ENCODE measurements at places on chromosomes 11 and 22.

DNA sequence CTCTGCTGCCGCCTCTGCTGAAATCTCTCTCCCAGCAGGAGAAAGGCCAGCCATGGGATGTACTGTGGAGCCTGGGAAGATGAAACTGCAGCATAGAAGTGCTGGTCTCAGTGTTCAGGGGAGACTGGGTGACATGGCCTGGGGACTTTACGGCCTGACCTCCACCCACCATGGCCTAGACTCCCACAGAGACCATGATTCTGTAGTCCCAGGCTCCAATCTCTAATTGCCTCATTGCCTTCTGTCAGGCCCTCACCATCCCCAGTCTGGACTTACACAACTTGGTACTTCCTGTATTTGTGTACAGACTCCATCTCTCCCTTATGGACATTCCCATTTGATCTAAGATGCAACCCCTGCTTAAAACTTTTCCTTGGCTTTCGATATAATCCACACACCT is 43.1 kb downstream of the TRAF6 start:
- DNase-seq, result no peak

DNA sequence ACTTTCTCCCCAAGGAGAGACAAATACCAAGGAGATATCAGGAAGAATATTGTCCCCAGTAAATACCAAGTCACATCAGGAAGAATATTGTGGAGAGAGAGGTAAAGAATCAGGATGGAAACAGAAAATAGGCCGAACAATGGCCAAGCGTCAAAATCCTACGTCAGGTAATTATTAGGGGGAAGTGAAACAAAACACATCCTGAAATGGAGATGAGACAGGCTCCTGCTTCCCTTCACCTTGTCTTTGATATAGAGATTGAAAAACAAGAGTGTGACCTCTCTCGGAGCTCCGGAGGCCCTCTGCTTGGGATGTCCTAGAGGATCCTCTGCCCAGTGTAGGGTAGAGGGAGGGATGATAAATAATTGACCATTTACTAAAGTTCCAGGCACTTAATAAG is 27.4 kb upstream of the IZUMO1R start:
- DNase-seq, result no peak

- no peak for DNase-seq
Observed at GRCh38 chr11:60933416-60934123, 9.3 kb downstream of the TMEM132A start.

DNA sequence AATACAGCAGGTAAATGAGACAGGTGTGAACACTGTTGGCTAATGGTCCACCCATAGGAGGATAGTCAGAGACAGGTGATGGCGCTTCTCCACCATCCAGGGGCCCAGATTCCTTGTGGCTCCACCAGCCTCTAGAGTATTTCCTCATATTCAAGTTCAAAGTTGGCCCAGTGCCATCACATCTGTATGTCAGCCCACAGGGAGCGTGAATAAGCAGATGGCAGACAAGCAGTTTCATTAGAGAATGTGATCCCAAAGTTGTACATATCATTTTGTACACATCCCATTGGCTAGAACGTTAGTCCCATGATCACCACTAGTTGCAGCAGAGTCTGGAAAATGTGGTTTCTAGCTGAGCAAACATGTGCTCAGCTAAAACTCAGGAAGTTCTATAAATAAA is 11.0 kb upstream of the CWF19L2 start:
- DNase-seq, result no peak

- DNase-seq, result no peak
Observed at GRCh38 chr22:19051381-19052072, 70.7 kb downstream of the DGCR2 start.

DNA sequence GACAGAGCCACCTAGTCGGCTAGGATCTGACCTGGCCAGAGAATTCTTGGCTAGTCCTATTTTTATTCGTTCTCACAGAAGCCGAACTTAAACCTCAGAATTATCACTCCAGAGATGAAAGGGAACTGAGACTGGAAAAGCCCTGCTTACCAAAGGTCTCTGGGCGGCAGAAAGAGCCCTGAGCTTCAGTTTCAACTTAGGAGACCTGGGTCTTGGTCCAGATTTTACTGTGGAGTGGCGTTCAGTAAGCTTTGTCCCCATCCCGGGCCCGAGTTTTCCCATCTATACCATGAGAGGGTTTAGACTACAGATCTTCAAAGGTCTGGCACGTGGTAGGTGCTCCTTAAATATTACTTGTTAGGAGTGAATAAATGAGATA is 516 bp downstream of the NEU3 start:
- no peak for DNase-seq

DNA sequence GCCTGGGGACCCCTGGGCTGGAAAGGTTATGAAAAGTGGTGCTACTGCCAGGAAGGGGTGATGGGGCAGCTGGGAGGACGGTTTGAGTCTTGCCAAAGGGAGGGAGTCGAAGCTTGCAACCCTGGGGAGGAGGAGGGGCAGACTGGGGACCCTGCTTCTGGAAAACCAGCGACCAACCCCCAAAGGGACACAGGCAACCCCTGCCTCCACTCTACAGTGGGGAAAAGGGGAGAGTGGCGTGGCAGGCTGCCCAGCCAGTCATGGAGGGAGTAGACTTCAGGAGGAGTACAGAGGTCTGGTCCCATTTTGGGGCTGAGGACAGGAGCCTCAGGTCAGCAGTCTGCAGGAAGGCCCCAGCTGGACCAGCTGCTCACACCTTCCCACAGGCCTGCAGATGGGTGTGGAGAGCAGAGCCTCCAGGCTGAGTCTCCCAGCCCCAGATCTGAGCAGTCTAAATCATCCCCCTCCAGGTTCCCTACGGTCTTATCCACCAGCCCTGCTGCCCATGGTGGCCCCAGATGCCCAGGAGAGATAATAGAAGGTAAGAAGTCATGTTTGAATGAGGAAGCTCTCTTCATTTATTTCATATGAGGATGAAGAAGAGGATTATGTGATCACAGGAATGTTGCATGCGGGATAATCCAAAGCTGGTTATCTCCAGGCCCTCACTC is 3.3 kb downstream of the DDT start:
- no peak for DNase-seq

DNA sequence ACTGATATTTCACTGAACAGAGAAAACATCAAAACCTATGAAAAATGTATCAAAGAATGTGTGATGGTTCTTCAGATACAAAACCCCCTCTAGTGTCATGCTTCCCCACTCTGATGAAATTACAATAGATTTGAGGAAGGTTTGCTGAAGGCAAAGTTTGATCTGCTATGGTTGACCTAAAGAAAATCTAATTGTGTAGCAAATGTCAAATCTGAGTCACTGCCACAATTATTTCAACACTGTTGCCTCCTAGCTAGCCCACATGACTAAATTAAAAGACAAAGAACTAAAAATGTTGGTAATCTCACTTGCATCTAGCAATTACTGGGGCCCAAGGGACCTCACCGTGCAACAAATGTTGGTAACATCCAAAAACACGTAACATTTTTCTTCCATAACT is 728.0 kb downstream of the DLG2 start:
- DNase-seq, result no peak

DNA sequence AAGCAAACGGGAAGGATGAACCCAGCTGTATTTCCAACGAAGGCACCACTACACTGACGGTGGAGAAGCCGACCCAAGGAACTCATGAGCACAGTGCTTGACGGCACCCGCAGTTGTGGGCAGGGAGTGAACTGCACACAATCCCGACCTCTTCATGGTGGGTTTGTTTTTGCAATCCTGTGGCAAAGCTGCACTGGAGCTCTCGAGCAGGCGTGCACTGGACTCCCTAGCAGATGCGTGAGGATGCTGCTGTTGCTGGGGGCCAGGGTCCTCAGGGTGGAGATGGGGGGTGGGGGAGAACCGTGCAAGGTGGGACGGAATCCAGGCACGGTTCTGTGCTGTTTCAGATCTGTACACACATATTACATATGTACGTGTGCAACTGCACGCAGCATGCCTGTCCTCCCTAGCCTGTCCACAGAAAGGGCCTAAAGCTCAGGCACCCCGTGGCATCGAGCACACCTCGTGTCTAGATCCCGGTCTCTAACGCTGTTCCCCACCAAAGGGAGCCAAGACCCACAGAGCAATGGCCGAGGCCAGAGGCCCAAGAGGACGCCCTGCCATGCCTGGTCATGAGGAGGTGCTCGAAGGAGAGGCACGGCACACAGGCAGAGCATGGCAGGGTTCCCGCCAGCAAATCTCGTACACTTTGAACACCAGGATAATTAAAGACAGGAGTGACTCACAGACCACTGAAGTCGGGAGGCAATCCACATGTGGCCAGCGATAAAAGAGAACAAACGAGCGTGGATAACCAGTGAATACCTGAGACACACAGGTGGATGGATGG is 17.6 kb downstream of the ALG12 start:
- DNase-seq, result no peak

GRCh38 chr11:82007521-82007920 is 726.1 kb downstream of the FAM181B start:
- DNase-seq, result no peak

DNA sequence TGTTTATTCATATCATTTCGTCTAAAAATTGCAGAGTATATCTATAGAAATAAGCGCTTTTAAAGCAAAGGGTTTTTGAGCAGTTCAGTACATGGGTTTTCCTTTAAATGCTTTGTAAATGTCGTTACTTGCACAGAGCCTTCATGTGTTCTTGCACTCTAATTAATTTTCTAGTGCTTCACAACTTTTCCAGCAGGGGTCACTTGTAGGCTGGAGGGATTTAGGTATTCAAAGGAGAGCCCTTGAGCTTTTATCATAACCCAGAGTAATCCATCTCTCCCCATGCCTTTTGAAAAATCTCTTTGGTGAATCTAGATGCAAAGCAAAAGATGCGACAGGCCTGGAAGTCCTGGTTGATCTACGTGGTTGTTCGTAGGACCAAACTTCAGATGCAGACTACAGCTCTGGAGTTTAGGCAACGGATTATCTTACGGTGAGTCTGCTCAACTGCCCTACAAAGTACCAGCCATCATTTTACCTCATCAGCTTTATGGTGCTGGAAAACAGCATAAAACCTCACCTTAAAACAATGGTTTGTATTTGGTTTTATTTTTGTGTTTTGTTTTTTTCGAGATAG is 60.4 kb downstream of the SFI1 start:
- DNase-seq, result no peak

DNA sequence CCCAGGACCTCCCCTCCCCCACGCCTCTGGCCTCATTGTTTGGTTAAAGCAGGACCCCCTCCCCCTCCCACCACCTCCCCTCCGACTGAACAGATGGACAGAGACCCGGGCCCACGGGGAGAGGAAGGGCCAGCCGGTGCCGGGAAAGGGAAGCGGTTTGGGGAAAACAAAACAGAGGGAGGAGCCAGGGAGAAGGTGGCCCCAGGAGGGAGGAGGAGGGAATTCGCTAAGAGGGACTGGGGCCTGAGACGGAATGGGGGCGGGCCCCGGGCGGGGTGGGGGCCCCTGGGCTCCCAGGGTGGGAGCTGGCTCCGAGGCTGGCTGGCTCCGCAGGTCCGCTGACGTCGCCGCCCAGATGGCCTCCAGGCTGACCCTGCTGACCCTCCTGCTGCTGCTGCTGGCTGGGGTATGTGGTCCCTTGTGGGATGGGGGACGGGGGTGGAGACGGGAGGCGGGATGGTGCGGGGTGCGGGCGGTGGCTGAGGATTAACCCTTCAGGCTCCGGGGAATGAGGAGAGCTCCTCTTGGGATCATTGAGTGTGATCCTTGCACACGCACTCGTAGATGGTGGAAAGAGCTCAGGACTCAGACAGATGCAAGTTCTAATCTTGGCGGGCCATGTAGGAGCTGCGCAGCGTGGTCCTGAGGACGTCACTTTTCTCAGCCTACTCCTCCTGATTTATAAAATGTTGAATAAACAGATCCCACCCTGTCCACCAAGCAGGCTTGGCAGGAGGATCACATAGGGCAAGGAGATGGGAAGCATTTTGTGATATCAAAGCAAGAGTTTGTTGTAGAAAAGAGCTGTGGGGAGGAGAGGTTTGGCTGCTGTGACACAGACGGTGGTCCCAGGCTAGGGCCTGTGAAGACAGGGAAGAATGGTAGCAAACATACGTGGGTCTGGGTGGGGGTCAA is 688 bp downstream of the SERPING1 start:
- no peak for DNase-seq

DNA sequence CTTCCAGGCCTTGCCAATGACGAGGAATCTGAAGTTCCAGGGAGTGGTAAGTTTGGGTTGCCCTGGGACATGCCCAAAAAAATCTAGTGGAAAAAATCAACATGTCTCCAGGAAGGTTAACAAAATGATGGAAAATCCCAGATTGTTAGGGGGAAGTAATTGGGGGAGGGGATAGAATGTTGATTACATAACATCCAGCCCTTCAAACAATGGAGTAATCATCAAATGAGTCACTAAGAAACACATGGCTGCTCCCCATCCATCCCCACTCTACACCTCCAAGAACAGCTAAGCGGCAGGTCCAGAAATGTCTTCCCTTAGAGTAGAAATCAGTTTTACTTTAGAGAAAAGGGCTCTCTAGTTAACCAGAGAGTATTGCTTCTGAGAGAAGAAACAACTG is 94.9 kb downstream of the ETS1 start:
- no peak for DNase-seq

- DNase-seq, result no peak
Observed at GRCh38 chr11:33248416-33248971, 8.7 kb upstream of the HIPK3 start.

DNA sequence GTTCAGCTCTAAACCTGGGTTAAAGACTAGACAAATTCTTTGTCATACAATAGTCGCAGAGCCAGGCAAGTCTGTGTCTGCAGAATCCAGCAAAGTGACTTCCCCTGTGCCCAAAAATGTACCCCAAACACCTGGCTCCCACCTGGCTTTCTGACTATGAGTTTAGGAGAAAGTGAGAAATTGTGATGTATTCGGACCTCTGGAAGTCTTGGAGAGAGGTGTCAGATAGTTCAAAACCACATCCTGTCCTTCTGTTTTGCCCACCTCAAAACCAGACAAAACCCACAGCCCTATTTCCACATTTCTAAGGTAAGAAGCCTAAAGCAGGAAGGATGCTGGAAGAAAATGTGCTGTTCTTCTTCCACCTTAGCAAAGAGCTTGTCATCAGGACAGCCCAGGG is 63.8 kb upstream of the CLMP start:
- no peak for DNase-seq

GRCh38 chr11:100965346-100965745 is 164.3 kb downstream of the PGR start:
- no peak for DNase-seq

- no peak for DNase-seq
Observed at GRCh38 chr11:129453293-129453721, 77.7 kb downstream of the BARX2 start.

- DNase-seq, result no peak
Observed at GRCh38 chr22:47901911-47902310, 1139.5 kb downstream of the TBC1D22A start.

- DNase-seq, result no peak
Observed at GRCh38 chr11:127693686-127694085, 693.1 kb upstream of the KIRREL3 start.

- no peak for DNase-seq
Observed at GRCh38 chr11:119284344-119285157, 32.4 kb downstream of the MCAM start.

GRCh38 chr11:11483627-11484026 is 130.6 kb upstream of the CSNK2A3 start:
- no peak for DNase-seq
